ENCODE measurements at places on chromosomes 2 and 18. TPM values are rescaled to one million over a fixed set of nuclear protein-coding genes. Genes with fewer than 3 reads are reported as not detected.

GRCh38 chr2:239103125-239104098, 255.5 kb downstream of the TWIST2 start:
- DNase-seq = no peak

- DNase-seq = no peak
Measured at GRCh38 chr2:217818293-217818850, 184.4 kb downstream of the TNS1 start.

DNA sequence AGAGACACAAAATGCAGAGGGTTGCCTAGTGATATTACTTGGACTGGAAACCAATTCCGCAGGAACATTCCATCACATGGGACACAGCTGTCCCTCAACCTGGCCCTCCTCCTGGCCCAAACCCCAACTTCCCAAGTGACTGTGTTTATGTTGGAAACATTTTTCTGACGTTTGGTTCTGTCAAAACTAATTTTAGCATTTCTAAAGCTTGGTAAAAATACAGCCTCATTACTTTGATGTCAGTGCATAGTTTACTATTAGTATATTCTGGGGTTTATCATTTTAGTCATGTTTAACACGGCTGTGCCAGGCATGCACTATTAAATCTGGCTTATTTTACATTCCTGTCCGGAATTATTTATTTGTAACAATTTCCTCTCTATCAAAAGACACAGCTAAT, 69.9 kb downstream of the GLI2 start:
- no peak for DNase-seq

GRCh38 chr2:102346381-102347130, 9.0 kb upstream of the IL18R1 start:
- DNase-seq = no peak

DNA sequence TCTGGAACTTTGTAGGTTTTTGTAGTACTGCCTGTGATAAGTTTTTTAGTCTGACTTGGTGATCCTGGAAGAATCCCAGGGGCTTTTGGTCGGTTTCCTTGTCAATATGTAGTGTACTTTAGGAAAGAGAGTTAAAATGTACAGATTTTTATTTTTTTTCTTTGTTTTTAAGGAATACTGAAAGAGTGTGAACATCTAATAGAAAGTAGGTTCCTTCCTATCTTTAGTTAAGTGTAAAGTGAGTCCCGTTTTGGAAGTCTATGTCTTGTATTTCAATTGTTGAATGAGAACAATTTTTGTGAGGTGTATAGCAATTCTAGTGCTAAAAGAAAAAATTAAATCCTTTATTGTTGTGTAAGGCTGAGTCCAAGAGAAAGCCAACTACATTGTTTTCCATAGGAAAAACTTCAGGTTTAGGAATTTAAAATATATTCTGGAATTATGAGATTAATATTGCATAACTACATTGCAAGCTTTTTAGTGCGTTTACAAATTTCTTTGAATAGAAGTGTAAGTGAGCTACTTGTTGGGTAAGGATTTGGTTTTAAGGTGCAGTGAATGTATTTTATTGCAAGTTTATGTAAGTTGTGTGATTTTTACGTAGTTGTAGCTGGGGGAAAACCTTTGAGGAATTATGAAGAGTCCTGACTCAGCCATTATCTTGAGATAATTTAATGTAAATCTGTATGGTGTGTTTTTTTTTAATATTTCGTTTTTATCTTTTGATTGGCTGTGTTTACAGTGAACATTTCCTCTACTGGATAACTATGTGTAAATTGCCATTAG, 1.7 kb downstream of the VAPA start:
- no peak for DNase-seq

GRCh38 chr2:61911510-61911909, 6.0 kb downstream of the COMMD1 start:
- peak; percentile 15 for DNase-seq

GRCh38 chr2:197198890-197199289, 111.7 kb downstream of the ANKRD44 start:
- peak; percentile 97 for DNase-seq

C2orf81 gene
- total RNA-seq = 22.5 TPM

- DNase-seq = no peak
Measured at GRCh38 chr2:180761224-180761623, 219.2 kb upstream of the UBE2E3 start.

- no peak for DNase-seq
Measured at GRCh38 chr2:225309516-225309915, 90.0 kb upstream of the NYAP2 start.

DNA sequence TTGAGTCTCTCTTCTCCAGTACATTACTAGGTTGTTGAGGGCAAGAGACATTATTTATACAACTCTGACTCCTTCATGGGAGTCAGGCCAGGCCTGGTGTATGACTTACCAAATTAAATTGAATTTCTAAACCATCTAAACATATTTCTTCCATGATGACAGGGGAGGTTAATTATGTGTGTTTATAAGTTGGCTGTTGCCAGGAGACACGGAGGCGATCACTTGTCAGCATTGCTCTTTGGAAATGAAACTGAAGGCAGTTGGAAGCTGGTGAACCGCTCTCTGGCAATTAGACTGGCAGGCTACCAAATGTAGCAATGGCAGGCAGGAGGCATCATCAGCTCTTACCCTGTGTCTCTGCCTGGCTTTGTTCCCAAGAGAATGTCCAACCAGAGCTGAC, 241.4 kb downstream of the KCNS3 start:
- no peak for DNase-seq

DNA sequence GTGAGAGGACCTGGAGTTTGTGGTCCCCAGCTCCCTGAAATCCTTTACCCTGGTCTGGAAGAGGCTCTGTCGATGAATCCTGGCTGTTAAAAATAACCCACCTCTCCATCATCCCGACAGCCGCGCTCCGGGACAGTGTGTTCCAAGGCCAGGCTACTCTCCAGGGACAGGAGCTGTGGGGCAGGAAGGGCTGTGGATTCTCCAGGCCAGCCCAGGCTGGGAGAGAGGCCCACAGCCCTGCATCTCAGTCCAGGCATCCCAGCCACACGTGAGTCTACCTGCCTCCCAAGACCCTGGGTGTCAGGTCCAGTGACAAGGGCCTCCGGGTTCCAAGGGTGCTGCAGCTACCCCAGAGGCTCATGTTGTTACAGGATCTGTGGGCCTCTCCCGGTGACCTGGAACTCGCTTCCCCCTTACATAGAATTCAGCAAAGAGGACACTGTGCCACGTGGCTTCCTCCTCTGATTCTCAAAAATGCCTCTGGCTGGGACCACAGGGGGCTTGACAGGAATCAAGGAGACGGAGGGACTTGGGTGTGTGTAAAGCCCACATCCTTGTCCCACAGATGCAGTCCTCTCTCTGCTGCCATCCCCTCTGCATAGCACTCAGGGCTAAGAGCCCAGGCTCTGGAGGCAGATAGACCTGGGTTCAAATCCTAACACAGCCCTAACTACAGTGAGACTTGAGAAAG, 17.3 kb downstream of the ADRA2B start:
- DNase-seq = no peak

DNA sequence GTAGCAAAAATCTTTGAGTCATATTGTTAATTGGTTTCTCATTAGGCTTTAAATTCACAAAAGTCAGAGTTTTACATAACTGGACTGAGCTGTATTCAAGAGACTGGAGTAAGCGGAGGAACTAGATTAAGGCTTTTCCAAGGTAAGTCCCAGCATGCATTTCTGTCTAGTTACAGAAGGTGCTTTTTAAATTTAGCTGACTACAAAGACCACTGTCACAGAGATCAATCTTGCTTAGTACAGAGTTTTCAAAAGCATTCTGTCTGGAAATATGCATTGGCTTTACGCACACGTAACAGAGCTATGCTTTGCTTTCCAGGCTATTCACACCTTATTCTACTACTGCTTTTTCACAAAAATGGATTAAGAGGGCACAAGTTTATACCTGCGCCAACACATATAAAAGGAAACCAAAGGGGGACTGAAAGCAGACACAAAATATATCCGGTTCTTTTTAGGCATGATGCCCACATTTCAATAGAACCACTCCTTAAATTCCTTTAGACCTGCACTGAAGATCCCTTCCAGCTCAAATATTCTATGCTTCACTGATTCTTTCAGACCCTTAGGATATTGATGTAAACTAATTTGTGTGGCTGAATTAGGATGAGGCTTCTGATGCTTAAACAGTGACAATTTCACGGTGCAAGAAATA, 560.7 kb upstream of the CRIM1 start:
- DNase-seq = no peak

BMP10 gene
- not detected for total RNA-seq

BOLL gene
- not detected for total RNA-seq

- DNase-seq = peak; percentile 1
Measured at GRCh38 chr2:27954771-27955383, 64.3 kb downstream of the BABAM2 start.

DNA sequence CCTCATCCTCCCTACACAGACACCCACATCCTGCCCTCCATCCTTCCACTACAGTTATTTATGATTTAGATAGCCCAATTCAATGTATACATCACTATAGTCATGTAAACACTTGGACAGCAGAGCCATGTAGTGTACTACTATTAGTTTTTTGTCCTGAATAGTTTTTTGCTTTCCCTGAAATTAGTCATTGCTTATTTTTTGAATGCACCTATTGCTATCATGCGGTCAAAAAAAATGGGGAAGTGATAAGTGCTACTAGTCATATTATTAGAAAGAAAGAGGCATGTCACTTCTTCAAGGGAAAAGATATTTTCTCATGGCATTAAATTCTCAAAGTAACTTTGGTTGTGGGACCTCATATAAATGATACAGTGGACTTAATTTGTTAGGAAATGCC, 6.8 kb upstream of the GREB1 start:
- no peak for DNase-seq

SPOPL gene
- total RNA-seq = 18.3 TPM

DNA sequence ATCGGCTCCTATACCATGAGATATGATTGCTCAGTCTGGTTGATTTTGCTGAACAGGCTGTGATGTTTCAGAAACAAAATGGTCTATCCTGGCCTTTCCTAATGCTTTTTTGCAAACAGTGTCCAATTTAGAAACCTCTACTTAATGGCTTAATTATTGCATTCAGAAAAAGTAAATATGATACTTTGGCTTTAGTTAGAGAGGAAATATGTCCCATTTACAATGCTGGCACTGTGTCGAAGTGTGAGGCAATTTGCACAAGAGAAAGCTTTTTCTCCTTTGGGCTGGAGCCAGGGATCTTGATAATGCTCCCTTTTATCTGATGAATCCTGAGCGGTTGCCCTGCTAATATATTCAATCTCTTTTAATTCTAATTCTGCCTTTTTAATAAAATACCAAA, 418.9 kb downstream of the EPHA4 start:
- DNase-seq = no peak

CACNB4 gene
- total RNA-seq = 0.76 TPM

DNA sequence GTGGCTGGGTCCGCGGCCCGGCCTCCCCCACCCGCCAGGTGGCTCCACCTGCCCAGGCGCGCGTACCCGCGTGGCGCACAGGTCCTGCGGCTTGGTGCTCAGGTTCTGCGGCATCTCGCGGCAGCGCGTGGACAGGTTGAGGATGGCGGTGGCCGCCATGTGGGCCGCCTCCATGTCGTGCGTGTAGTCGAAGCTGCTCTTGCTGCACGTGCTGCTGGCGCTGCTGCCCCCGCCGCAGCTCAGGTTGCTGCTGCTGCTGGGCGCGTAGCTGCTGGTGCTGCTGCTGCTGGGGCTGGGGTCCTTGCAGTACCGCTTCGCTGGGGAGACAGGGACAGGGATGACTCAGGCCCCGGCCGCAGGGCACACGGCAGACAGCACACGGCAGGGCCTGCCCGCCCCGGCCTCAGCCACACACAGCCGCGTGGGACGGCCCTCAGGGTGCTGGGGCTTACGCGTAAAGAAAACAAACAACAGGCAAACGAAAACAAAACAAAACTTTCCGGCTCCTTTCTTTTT, 147.7 kb upstream of the PXDN start:
- DNase-seq = no peak

GRCh38 chr2:133568172-133568571, at the start of gene NCKAP5:
Gene NCKAP5 (minus strand): TSS chr2:133568463. CDS start chr2:133517526, 50,937 bp downstream.
- no peak for DNase-seq

DNA sequence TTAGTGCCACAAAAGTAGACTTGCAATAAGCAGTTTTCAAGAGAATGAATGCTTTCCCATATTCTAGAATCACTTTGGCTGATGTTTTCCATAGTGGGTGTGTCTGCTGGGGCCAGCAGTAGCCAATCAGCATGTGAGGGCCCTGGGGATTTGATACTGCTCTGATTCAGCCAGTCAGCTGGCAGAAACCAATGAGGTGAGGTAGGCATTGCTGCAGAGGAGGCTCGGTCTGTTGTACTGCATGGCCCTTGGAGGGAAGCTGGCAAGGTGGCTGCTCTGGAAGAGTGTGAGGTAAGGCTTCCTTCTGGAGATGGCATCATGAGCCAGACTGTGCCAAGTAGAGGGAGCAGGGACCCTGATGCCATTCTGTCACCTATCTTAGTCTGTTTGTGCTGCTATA, 22.7 kb downstream of the TMEM87B start:
- DNase-seq = no peak

- DNase-seq = no peak
Measured at GRCh38 chr2:100207411-100207885, 65.1 kb upstream of the AFF3 start.

EFHD1 gene
- total RNA-seq = not detected

- no peak for DNase-seq
Measured at GRCh38 chr18:27135504-27136207, 49.5 kb downstream of the CHST9 start.

DNA sequence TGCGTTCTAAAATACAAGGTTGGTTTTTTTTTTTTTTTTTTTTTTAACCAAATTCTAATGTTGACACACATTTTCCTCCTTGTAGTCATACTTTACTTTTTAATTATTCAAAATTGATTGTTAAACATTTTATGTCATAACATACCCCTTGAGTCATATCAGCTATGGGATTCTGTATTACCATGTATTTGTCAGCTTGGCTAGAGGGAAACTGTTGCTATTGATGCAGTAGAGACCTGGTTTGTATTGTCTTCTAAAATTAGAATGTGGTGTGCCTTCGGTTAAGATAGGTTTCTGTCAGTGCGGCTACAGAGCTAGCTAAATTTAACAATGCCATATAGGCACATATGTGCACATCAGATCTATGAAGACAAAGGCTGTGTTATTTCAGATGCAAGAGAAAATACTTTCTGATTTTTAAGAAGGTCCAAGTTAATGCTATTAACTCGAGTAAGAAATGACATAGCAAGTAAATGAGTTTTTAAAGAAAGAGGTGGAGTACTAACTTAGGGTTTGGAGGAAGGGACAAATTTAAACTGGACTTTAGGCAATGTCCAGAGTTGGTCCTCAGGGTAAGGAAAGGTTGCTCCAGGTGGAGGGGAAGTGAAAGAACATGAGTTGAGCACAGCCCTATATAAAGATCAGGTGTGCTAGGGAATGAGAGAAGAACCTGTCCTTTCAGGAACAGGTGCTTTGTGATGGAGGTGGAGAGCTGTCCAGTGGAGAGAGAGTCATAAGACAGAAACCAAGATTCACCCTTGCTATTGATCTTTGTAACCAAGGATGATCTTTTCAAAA, 152.3 kb downstream of the PRPF40A start:
- DNase-seq = no peak

HOXD11 gene
- total RNA-seq = not detected
